ENCODE measurements at places on chromosomes 6 and 20.

- DNase-seq: no peak
These were observed 473.8 kb upstream of the HSF2 start for GRCh38 chr6:121925534-121926255.

GRCh38 chr6:158502263-158502950 lies 57.5 kb upstream of the TMEM181 start:
- DNase-seq: no peak

GRCh38 chr20:18775633-18776032 lies 38.0 kb upstream of the SCP2D1 start:
- DNase-seq: no peak

GRCh38 chr6:28979679-28980078 lies 25.4 kb downstream of the ZNF311 start:
- DNase-seq: no peak

GRCh38 chr20:8492173-8492572 lies 360.1 kb downstream of the PLCB1 start:
- no peak for DNase-seq

DNA sequence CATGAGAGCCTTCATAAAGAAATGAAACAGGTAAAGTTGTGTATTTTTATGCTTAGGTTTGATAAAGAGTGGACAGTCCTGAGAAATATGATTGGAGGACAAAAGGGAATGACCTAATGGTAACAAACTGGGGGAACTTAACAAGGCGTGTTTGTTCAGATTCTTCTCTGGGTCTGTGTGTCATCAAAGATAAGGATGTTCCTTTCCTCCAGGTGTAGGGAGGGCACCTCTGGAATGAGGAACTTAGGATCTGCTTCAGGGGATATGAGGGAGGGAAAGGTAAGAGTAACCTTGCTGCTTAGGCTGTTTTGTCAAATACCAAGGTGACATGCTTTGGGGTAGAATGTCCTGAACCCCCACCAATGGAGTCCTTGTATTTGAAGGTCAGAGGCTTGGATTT lies 291.9 kb downstream of the KCNQ5 start:
- no peak for DNase-seq

DNA sequence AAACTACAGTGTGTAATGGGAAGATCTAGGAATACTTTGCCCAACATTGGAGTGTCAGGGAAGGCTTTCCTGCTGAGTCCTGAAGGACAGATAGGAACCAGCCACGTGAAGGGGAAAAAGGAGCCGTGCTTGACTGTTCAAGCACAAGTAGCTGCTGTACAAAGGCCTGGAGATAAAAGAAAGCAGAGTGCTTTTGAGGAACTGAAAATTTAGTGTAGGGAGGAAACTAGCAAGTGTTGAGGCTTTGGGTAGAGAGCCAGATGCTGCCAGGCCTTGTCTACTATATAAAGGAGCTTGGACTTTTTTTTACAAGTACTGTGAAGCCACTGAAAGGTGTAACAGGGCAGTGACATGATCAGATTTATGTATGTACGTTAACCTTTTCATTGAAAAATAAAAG lies 39.0 kb downstream of the DSE start:
- DNase-seq: no peak

- DNase-seq: no peak
These were observed 221.1 kb upstream of the PREP start for GRCh38 chr6:105624021-105624420.

GRCh38 chr6:148999929-149000468 lies 253.2 kb downstream of the UST start:
- DNase-seq: peak; percentile 57

DNA sequence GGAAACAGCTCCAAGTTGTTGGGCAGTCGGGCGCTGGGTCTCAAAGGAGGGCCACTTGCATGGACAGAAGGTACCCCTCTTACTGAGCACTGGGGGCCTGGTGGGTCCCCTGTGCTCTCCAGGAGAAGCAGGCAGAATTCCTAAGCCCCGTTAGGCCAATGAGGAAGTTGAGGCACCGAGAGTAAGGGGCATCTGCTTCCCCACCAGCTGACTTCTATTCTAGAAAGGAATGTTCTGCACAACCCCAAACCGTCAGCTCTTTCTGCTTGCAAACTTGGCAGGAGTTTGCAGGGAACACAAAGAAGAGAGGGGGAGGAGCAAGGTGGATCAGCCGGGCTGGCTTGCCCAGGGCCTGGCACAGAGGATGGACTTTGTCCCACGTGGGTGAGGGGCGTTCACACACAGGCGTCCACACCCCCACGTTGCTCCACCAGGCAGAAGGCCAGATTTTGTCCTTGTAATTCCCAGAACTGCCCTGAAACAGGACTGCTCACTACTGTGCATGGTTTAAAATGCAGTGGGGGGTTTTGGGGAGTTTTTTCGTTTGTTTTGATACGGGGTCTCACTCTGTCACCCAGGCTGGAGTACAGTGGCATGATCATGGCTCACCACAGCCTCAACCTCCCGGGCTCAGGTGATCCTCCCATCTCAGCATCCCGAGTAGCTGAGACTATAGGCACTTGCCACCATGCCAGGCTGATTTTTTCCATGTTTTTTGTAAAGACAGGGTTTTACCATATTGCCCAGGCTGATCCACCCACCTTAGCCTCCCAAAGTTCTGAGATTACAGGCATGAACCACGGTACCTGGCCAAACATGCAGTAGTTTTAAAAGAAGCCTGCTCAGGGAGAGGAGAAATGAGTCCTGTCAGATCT lies 93.3 kb downstream of the SNX5 start:
- DNase-seq: no peak

DNA sequence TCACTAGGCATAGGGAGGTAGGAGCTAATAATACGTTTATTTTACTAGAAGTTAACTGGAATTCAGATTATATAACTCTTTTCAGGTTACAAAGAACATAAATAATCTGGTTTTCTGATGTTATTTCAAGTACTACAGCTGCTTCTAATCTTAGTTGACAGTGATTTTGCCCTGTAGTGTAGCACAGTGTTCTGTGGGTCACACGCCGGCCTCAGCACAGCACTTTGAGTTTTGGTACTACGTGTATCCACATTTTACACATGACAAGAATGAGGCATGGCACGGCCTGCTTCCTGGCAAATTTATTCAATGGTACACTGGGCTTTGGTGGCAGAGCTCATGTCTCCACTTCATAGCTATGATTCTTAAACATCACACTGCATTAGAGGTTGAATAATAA lies 1.1 kb downstream of the HFE start:
- no peak for DNase-seq

- no peak for DNase-seq
These were observed 33.2 kb upstream of the TRAM2 start for GRCh38 chr6:52610011-52610410.
